ENCODE measurements at places on chromosomes 7 and 10.

GRCh38 chr10:48231178-48231577 lies 43.3 kb downstream of the FRMPD2 start:
- no peak for DNase-seq

- DNase-seq = no peak
These were observed 15.6 kb downstream of the CALCR start for GRCh38 chr7:93558705-93559614.

- no peak for DNase-seq
These were observed 160.0 kb downstream of the LRRC4 start for GRCh38 chr7:127871226-127871625.

DNA sequence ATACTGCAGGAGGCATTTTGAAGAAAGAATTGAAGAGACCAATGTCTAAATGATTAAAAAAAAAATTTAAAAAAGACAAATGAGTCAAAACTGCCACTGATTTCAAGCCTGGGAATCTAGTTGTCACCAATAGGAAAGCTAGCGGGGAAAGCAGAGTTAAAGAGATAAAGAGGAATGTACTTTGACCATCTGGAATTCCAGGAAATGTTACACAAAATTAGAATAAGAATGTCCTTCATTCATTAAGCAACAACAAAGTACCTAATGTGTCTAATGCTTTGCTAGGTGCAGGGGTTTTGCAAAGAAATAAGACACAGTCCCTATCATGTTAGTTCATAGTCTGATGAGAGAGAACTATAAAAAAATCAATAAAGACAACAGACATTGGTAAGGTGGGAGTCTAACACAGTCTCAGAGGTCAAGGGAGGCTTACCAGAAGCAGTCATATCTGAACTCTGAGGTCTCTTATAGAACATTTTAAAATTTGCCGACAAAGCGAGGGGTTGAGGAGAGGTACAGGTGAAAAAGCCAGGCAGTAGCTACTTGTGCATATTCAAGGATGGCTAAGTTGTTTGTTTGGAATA lies 8.8 kb upstream of the TYSND1 start:
- DNase-seq = no peak

DNA sequence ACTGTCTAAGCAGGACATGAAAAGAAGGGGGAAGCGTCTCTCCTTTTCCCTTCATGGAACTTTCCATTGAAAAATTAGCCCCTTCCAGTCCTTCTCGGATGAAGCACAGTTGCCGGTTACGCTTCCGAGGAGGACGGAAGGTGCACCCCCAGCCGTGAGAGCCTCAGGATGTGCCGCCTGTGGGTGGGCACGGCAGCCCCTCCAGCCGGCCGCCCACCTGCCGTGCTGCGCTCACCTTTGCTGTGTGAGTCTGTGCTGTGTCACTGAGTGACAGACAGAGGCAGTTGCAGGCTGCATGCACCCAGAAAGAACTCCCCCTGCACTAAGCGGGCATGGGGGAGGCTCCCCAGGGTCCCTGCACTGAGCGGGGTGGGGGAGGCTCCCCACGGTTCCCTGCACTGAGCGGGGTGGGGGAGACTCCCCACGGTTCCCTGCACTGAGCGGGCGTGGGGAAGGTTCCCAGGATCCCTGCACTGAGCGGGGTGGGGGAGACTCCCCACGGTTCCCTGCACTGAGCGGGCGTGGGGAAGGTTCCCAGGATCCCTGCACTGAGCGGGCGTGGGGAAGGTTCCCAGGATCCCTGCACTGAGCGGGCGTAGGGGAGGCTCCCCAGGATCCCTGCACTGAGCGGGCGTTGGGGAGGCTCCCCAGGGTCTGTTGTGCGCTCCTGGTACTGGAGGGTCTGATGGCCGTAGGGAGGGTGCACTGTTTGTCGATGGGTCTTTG lies 74.2 kb downstream of the DNAJB6 start:
- DNase-seq = no peak

- no peak for DNase-seq
These were observed 165.6 kb downstream of the TPK1 start for GRCh38 chr7:144670218-144670617.

- no peak for DNase-seq
These were observed 51.4 kb upstream of the SCIN start for GRCh38 chr7:12518920-12519681.

DNA sequence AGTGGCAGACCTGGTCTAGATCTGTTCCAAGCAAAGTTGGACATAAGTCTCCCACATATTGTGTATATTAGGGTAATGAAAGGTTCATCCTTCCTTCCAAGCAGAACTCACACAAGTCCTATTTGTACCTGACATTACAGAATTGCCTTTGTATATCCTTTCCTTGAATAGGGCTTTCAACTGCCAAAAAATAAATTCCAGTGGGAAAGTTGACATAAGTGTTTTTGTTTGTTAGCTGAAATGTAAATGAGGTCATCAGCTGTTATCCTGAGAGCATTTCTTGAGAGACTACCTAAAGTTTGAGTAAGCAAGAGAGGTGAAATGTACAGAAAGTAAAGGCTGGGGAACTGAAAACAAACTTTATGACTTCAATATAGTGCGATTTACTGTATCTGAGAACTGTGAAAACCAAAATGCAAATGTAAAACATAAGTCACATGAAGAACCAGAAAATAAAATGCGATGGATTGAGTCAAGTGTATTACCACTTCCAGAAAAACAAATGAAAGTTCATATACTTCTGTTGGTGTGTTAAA lies 527.3 kb upstream of the SEMA3D start:
- no peak for DNase-seq

DNA sequence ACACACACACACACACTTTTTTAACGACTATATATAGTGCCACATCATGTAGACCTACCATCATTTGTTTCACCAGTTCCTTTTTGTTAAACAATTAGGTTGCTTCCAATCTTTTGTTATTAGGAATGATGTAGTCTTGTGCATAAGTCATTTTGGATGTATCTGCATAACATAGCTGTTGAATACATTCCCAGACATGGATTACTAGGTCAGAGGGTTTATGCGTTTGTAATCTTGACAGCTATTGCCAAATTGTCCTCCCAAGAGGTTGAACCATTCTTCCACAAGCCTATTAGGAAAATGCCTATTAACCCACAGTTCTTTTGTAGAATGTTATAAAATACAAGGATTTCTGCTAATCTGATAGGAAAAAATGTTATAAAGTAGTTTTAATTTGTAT lies 87.3 kb downstream of the PALS2 start:
- no peak for DNase-seq

DNA sequence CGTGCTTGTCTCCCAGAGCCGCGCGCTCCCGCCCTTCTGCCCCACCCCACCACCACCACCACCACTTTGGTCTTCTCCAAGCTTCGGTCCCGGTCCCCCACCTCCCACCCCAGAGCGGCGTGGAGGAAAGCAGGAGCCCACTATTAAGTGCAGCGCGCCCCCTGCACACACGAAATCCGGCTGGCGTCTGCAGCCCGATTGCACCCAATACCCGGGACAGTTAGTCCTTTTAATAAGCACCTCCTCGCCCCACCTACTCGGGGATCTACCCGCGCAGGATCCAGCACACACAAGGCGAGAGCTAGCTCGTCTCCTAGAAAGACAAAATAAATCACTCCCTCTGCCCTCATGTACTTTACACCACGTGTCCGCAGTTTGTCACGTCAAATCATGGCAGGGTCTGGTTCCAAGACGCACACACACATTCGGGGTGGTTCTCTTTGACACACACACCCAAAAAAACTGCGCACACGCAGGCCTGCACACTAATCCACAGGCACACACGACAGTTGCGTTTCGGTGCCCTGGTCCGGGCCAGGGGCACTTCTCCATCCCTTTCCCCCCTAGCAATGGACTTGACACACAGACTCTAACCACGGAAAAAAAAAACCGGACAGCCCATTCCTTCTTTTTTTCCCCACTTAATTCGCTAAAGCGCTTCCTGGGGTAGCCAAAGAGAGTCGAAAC lies 1.6 kb downstream of the SFMBT2 start:
- no peak for DNase-seq

DNA sequence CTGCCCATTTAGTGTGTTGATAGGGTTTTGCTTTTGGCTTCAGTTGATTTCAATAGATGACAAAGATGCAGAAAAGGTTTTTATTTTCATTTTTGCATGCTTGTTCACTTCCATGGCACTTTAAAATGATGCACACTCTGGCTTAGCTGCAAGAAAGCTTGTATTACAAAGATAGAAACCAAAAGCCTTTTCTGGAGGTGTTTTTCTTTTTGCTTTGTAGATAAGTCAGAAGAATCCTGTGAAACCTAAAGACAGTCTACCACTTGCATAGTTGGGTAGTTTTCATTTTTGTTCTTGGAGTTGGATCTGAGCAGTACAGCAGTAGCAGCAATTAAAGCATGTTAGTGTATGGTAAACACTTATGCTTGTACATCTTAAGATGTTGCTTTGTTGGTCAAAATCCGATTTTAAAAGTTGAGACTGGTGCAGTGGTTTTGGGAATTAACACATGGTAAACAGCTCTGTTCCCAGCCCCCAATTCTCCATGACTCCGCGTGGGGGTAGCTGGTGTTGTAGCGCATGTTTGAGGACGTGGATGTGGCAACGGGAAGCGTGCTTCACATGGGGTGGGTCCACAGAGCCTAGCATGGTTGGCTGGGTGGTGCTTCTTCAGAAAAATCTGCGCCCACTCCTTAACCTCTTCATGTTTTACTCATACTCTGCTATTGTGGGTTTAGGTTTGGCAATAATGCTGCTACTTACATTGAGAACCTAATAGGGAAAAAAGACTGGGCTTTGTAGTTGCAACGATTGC lies 19.8 kb downstream of the CCNY start:
- DNase-seq = no peak

GRCh38 chr10:58638388-58638787 lies 125.7 kb downstream of the BICC1 start:
- no peak for DNase-seq

DNA sequence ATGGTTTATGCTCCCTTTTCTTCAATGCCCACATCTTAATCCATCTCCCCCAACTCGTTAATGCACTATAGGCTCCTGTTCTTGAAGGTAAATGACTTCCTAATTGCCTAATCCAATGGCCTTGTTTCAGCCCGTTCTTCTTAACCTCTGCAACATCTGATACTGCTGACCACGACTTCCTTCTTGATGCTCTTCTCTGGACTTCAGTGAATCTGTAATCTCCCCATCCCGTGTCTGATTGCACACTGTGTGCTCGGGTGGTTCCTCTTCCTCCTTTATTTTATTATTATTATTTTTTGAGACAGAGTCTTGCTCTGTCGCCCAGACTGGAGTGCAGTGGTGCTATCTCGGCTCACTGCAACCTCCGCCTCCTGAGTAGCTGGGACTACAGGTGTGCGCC lies 58.9 kb downstream of the HIPK2 start:
- DNase-seq = no peak

DNA sequence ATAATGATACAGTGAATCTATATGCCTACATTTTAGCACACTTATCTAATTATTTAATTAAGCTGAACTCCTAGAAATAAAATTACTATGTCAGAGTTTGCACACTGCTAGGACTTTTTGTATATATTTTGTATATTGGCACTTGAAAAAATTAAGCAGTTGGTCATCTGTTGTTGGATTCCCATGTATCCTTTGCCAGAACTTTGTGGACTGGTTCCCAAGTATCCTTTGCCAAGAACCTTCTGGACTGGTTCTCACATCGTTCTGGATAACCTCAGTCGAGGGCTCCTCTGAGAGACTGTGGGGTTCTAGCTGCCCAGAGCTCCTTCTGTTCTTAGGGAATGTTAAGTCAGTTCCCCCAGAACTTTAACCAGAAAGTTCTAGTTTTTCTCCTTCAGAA lies 108.8 kb upstream of the IFRD1 start:
- no peak for DNase-seq

DNA sequence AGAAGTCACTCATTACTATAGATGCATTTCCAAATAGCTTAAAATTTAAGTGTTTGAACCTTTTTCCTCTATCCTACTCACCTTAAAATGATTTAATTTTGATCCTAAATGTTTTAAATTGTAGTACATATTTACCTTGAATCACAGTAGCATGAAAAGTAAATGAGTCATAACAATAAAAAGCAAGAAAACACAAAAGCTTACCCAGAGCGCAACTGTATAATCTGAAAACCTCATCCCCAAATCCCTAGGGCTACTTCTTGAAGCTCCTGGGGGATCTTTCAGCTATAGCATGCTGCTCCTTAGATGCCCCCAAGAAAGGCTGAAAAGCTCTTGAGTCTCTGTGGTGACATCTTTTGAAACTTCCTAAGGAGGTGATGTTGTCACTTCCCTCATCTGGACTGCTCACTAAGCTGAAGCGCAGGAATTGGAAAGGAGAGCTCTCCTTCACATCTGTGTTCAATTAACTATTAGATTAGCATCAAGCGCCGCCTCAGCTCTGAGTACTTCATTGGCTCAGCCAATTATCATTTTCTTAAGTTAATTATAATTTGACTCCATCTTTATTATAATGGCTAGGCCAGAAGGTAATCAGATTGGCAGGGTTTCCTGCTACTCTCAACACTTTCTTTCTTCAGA lies 60.2 kb downstream of the SEMA3E start:
- no peak for DNase-seq

DNA sequence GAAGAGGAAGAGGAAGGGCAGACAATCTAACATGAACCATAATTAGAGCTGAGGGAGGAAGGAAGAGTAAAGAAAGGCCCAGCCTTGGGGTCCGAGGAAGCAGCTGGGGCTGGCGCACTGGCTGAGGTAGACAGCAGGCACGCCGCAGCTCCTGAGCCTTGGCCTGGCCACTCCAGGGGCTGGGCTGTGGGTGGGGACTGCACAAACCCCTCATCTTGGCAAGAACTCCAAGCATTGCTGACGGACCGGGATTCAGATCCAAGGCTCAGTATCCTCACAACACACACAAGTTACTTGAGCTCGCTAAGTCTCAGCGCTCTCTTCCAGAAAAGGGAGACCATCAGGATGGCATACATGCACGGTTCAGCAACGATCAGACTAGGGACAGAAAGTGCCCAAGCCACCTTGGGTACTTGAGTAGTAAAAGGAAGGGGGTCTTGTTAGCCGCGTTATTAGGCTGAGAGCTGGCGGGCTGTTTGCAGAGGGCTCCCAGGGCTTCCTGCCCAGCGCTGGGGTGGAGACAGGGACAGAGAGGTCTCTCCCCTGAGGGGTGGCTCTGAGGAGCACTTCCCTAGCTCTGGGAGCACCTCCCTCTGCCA lies 4.5 kb downstream of the TNS3 start:
- DNase-seq = no peak

- DNase-seq = no peak
These were observed 52.9 kb downstream of the AP3M1 start for GRCh38 chr10:74097776-74098175.

- DNase-seq = no peak
These were observed 18.8 kb downstream of the CLRN3 start for GRCh38 chr10:127873901-127874470.

DNA sequence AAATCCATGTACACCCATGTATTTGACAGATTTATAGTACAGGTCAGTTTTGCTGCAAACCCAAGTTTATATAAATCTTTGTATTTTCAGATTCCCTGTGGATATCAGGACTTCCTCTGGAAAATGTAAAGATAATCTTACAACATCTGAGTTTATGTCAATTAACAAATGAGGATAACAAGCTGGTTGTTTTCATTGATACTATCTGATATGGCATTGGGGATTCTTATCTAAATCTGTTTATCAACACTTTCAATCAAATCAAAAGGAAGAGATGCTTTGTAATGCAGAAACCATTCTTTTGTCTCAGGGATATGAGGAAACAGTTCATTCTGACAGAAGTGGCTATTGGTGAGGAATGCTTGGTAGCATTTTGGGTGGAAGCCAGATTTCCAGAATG lies 64.9 kb upstream of the FAM204A start:
- DNase-seq = no peak

GRCh38 chr7:153217032-153217431 lies 457.5 kb downstream of the ACTR3B start:
- DNase-seq = no peak

Data from GM04503 (cell line).